ENCODE measurements at places on chromosomes 5 and 9. TPM values are rescaled to one million over a fixed set of nuclear protein-coding genes. Genes with fewer than 3 reads are reported as not detected.

The C9 gene
- total RNA-seq, result 1,698 TPM

The GDF9 gene
- total RNA-seq, result 0.21 TPM

The RASEF gene
- total RNA-seq, result 2.0 TPM

The FREM1 gene
- total RNA-seq, result 1.2 TPM

The WDR38 gene
- total RNA-seq, result not detected

The TNFSF8 gene
- 0.19 TPM for total RNA-seq

The PAPPA gene
- total RNA-seq, result 0.27 TPM

The SHISAL2B gene
- not detected for total RNA-seq

The CORO2A gene
- total RNA-seq, result 2.0 TPM

The CFAP90 gene
- total RNA-seq, result 0.64 TPM

The ZNF367 gene
- total RNA-seq, result 1.5 TPM

The RGS7BP gene
- total RNA-seq, result 1.8 TPM

The ADAMTS6 gene
- 0.35 TPM for total RNA-seq

The DBH gene
- 12.9 TPM for total RNA-seq

The LCP2 gene
- 4.4 TPM for total RNA-seq

The LHX6 gene
- total RNA-seq, result 0.51 TPM

The LCN12 gene
- total RNA-seq, result 20.0 TPM

The SPDL1 gene
- total RNA-seq, result 6.7 TPM

The TSSK1B gene
- not detected for total RNA-seq

The CNOT8 gene
- total RNA-seq, result 16.9 TPM

The NR2F1 gene
- 9.0 TPM for total RNA-seq

The CDH9 gene
- total RNA-seq, result not detected

The FOXD4L4 gene
- total RNA-seq, result 0.43 TPM

The GPR150 gene
- total RNA-seq, result 0.18 TPM

The G3BP1 gene
- 94.0 TPM for total RNA-seq

The PCDHGA10 gene
- total RNA-seq, result 3.1 TPM

The CYFIP2 gene
- total RNA-seq, result 26.8 TPM

The GNAQ gene
- 24.5 TPM for total RNA-seq

The ZNG1C gene
- total RNA-seq, result 14.2 TPM

The LCNL1 gene
- total RNA-seq, result not detected

The RAB3C gene
- 1.3 TPM for total RNA-seq

The FOXI1 gene
- total RNA-seq, result not detected

The SMIM33 gene
- total RNA-seq, result not detected

The HMCN2 gene
- 0.31 TPM for total RNA-seq

The QRFP gene
- total RNA-seq, result not detected

The PHF19 gene
- 8.0 TPM for total RNA-seq

The PCDHB4 gene
- total RNA-seq, result 0.10 TPM

The COL23A1 gene
- 1.2 TPM for total RNA-seq

The SOHLH1 gene
- total RNA-seq, result not detected

The LCN15 gene
- total RNA-seq, result not detected

The ASPN gene
- 12.1 TPM for total RNA-seq

The SPINK7 gene
- total RNA-seq, result not detected

The OSMR gene
- total RNA-seq, result 17.0 TPM

The NSG2 gene
- not detected for total RNA-seq

Measured in right lobe of liver (tissue), 6 donors.